ENCODE measurements at places on chromosomes 4 and X.

DNA sequence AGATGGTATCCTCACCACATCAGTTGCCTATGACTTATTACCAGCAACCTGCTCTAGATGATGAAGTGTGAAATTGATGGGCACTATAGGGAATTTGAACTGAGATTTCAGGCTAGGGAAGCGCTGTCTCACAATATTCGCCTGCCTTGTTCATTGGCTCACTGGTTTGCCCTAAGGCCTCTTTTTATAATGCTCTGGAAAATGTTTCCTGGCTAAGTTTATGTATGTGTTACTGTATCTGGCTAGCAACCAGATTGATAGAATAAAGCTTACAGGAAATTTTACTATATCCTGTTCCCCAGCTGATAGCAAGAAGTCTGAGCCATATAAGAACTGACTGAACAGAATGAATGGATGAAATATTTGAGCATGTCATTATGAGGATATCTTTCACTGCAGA lies 71.6 kb downstream of the GSTCD start:
- DNase-seq = no peak

GRCh38 chrX:36462142-36462541 lies 542.6 kb downstream of the CFAP47 start:
- DNase-seq = no peak

DNA sequence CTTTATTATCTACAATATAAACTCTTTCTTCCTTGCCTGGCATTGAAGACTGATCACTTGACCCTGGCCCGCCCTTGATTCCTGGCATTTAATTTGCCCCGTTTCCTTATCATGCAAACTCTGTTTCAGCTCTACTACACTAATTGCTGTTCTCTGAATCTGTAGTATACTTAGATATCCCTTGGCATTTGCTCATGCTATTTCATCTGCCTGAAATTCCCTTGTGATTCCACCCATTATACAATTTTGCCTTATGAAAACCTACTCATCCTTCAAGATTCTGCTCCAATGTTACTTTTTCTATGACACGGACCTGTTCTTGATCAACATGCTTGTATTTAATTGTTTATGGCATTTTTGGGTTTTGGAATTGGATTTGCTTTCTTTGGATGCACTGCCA lies 459.9 kb upstream of the AMOT start:
- no peak for DNase-seq

DNA sequence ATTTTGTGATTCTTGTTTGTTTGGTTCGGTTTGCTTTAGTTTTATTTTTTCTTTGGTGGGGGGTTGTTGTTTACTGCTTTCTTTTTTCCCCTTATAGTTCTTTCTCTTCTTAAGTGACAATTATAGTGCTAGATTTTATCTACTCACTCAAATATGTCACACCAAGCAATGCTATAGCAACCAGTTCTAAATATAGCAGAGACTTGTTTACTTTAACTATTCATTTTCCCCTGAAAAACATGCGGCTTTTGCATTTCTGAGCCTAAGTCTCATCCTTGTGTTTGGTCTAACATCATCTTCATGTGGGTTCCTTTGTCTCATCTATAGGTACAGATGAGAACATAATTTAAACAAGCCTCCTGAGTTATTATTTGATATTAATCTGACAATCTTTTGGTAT lies 676.6 kb downstream of the FAT4 start:
- DNase-seq = no peak

DNA sequence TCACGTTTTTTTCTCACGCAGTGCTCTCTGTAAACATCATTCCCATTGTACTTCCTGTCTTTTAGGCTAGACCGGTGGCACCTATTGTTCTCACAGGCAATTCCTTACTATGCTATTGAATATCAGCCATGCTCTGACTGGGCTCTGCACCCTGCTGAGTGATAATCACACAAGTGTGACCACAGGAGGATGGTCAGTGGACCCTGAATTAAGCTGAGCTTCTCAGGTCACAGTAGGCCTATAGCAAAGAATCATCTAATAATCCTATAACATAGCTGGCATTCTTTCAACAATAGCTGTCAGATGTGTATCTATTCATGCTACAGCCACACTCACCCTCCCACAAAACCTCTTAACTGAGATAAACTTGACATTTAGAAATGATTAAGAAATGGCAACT lies 2399.8 kb upstream of the TENM3 start:
- DNase-seq = no peak

- peak; percentile 33 for DNase-seq
Observed at GRCh38 chr4:26058537-26058936, 144.5 kb downstream of the SMIM20 start.

GRCh38 chrX:19410259-19410658 lies 66.5 kb downstream of the PDHA1 start:
- no peak for DNase-seq

GRCh38 chrX:41758401-41758800 lies 34.4 kb downstream of the GPR82 start:
- no peak for DNase-seq

GRCh38 chrX:41604766-41605543 lies 83.8 kb upstream of the GPR34 start:
- DNase-seq = no peak

- DNase-seq = peak; percentile 87
Observed at GRCh38 chr4:146134761-146135445, 40.6 kb upstream of the LSM6 start.

DNA sequence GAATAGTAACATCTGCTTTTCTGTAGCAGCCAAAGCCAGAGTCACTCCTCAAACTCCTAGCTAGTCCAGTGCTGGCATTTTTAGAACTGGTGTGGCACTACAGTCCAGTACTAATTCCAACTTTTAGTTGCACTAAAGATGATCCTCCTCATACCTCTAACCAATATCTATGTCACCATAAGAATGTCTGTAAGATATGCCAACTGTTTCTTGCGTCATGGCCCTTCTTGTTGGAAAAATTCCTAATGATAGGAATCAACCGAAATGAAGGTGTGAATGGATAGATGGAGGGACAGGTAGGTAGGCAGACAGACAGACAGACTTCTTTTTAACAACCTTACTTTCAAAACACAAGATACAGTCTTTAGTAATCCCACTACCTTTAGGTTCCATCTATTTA lies 74.6 kb upstream of the PRSS48 start:
- DNase-seq = no peak

DNA sequence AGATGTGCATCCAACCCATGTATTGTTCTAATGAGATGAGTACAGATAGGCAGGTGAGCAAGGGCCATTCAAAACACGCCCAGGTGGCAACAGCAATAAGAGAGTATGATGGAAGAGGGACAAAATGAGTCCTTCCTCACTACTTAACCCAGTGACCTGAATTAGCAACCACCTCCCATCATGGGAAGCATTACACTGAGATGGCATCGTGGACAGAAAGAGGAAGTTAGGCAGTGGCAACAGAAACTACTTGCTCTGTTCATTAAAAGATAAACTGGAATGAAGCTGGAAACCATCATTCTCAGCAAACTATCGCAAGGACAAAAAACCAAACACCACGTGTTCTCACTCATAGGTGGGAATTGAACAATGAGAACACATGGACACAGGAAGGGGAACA lies 17.2 kb downstream of the RXFP1 start:
- DNase-seq = no peak

GRCh38 chr4:1081689-1082040 lies 31.7 kb downstream of the RNF212 start:
- no peak for DNase-seq

DNA sequence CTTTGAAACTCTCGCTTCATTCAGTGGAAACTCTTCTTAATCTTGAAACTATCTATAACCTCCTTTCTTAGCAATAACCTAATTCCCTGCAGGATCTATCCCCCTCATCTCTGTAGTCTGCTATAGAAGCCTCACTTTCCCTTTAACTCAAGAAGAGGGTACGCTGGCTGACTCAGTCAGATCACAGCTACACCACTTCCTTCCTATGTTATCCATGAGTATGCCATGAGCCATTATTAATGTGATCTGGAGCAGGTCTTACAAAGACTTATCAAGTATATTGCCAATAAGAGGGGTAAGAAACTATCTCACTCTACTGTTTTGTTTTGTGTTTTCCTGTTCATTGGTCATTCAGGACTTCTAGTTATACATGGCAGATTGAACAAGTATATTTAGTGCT lies 165.3 kb downstream of the PJA1 start:
- no peak for DNase-seq

GRCh38 chr4:1472148-1472797 lies 66.0 kb upstream of the NKX1-1 start:
- no peak for DNase-seq

DNA sequence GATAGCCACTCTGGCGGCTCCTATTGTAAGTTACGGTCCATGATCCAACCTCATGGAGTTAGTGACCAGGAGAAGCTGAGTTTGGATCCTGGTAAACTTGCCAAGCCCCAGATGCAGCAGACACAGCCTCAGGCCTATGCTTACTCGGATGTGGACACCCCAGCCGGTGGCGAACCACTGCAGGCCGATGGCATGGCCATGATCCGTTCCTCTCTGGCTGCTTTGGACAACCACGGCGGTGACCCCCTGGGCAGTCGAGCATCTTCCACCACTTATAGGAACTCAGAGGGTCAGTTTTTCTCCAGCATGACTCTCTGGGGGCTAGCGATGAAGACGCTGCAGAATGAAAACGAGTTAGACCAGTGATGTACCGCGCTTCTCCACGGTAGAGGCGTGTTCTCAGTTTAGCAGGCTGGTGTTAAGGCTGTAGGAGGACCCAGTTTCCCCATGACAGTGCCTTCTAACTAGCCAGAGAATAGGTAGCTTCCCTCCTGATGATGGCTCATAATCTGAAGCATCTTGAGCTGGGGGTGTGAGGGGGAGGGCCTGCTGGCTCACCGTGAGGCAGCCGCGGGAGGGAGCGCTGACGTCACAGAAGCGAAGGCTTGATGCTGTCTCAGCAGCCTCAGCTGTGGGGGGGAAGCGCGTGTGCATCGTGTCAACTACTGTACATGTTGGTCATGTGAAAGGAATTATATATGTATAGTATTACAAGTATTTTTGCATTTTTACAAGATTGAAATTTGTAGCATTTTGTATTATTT lies 31.1 kb downstream of the ZBTB49 start:
- DNase-seq = no peak

DNA sequence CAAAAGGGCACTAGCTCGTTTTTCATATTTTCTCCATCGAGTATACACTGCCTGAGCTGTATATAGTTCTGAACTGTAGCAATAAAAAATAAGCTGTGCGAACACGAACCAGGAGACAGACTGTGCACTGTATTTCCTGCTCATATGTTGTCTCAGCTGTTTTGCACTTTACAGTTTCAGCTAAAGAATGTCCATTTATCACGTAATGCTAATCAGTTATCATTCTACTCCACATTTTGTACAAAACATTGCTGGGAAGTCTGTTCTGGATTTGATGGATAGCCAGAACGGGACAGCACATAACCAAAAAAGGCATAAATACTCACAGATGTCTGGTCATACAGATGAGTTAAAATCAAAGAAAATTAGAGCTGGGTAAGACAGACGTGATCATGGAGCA lies 315.5 kb upstream of the ADGRL3 start:
- peak; percentile 23 for DNase-seq

GRCh38 chrX:17470136-17470535 lies 95.1 kb downstream of the NHS start:
- no peak for DNase-seq

- no peak for DNase-seq
Observed at GRCh38 chr4:28388471-28388870, 1527.8 kb downstream of the STIM2 start.

DNA sequence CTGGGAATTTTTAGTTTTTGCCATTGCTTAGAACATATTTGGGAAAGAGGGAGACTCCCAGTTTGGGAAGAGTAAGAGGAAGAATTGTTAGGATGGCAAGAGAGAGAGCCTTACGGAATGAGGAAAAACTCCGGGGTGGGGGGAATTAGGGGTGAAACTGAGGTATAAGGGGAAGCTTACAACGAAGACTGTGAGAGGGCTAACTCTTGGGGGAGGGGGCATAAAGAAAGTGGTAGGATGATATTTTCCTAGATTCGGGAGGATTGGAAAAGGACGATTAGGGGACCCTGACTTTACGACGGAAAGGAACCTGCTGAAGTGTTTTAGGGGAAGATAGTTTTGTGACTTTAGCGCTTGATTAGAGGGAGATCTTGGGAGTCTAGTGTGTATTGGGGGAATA lies 86.2 kb upstream of the HPRT1 start:
- no peak for DNase-seq

- no peak for DNase-seq
Observed at GRCh38 chr4:8916351-8916885, 44.8 kb upstream of the HMX1 start.

GRCh38 chr4:24705016-24705753 lies 90.2 kb upstream of the SOD3 start:
- DNase-seq = no peak

DNA sequence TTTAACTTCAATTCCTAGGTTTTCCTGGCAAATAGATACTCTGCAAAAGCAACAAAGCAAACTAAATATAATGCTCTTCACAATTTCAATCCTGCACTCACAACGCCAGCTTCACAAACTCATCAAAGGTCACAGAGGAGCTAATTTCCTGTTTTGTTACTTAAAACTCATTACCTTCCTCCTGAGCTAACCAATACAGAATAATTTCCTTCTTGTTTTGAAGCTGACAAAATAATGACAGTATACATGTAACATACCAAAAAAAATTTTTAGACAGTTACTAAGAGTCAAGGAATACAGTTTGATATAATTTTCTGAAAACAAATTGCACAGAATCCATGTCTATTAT lies 17.9 kb downstream of the CNOT6L start:
- no peak for DNase-seq

- DNase-seq = no peak
Observed at GRCh38 chrX:100931925-100932285, 3.2 kb upstream of the XKRX start.

GRCh38 chrX:112851806-112852205 lies 11.2 kb upstream of the AMOT start:
- DNase-seq = no peak

GRCh38 chrX:40007756-40008705 lies 89.7 kb downstream of the BCOR start:
- no peak for DNase-seq

DNA sequence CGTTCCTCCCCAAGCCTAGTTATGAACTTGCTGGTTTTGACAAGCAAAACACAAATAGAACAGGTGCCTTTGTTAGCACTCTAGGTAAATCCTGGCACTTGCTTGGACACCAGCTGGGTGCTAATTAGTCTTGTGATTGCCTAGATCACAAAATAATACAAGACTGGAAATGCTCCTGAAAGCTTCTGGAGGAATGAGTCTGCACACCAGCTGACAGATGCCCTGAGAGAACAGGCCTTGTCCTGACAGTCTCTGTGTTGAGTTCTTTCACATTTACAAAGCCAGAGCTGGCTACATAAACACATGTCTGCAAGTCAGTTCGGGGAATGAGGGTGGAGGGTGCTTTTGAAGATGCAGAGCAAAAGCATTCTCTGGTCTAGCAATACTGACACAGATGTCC lies 93.8 kb downstream of the ELOVL6 start:
- DNase-seq = no peak

- DNase-seq = no peak
Observed at GRCh38 chr4:52235552-52236201, 184.6 kb downstream of the SPATA18 start.

GRCh38 chrX:83469551-83469950 lies 38.5 kb upstream of the POU3F4 start:
- no peak for DNase-seq

Measured in NCI-H446 treated with DMSO at 0.1 percent for 48 hours (cell line).